ENCODE measurements at places on chromosomes 5 and 9.

GRCh38 chr9:132160802-132161742 lies 786 bp upstream of the NTNG2 start:
- DNase-seq: peak; percentile 60

DNA sequence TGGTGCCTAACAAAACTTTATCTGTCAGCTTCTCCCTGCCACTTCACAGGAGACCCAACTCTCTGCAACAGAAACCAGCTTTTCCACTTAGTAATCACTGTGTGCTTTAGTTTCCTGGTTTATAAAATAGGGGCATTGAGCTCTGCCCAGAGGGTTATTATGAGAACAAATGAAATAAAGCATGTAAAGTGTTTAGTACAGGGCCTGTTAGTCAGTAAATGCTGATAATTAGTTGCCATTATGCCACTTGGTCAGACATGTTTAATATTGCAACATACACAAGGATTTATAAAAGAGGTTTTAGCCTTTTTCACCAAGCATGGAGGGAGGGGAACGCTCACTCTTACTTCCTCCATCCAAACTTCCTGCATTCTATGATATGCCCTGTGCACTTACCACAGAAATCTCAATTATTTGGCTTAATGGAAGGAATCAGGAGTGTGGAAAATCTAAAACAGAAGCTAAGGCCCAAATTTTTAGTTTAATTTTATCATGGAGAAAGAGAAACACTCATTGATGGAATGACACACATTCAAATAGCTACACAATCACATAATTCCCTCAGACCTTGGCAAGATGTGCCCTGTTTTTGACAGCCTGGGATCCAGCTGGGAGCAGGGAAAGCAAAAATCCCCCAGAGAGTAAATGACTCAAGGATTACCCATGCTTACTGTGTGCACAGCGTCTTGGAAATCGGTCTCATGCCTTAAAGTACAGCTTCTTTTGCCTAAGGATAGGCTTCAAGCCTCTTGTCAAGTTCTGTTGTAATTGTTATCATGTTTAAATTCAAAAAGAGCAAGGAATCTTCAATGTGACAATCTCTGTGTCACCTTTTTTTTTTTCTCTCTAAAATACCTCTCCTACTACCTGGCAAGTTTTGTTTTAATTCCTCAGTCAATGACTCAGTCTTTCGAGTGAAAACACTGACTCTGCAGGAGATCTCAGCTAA lies 34.0 kb downstream of the ZNF474 start:
- DNase-seq: peak; percentile 99

DNA sequence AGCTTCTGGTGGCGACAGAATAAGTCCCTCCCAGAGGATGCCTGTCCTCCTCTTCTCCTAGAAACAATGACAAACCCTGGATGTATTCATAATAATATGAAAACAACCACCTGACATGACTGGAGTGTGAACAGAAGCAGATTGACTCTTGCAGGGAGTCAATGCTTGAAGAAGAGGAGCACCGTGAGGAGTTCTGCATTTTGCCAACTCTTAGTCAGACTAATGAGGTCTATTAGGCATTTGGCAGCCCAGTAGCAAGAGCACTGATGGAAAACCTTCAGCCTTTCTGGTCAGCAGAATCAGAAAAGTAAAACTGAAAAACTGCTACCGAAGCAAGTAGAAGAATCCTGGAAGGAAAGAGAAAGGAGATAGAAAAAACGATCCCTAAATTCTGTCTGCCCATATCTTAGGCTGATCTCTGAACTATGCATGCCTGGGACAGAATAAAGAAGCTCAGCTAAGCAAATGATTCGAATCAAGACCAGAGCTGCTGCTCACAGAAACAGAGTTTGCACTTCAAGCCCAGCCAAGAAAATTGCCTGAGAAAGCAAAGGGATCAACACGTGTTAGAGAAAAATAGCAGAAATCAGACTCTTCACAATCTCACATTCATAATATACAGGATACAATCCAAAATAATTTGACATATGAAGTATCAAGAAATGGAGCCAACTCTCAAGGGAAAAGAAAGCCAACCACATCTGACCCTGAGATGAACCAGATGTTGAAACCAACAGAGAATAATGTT lies 69.5 kb upstream of the OSMR start:
- peak; percentile 14 for DNase-seq

GRCh38 chr5:162360373-162360931 lies 292.9 kb downstream of the GABRG2 start:
- no peak for DNase-seq

- DNase-seq: no peak
Observed at GRCh38 chr9:37218800-37219425, 98.5 kb downstream of the ZCCHC7 start.

GRCh38 chr5:123359454-123360200 lies 63.6 kb downstream of the CEP120 start:
- peak; percentile 23 for DNase-seq

GRCh38 chr9:38372762-38373619 lies 19.5 kb upstream of the ALDH1B1 start:
- DNase-seq: no peak

DNA sequence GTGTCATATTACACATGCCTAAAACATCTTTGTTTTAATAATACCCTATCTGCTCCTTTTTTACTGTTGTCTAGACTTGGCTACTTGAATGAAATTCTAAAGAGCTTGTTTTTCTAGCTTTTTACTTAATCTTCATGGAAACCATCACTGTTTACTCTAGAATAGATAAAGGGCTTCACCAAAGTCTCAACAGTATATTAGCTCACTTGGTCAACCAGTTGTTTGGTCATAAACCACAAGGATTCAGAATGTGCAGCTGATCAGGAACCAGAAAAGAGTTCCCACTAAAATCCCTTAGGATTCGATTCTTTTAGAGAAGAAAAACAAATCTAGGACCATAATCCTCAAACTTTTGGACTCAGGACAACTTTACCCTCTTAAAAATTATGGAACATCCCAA lies 38.0 kb downstream of the CDO1 start:
- no peak for DNase-seq

DNA sequence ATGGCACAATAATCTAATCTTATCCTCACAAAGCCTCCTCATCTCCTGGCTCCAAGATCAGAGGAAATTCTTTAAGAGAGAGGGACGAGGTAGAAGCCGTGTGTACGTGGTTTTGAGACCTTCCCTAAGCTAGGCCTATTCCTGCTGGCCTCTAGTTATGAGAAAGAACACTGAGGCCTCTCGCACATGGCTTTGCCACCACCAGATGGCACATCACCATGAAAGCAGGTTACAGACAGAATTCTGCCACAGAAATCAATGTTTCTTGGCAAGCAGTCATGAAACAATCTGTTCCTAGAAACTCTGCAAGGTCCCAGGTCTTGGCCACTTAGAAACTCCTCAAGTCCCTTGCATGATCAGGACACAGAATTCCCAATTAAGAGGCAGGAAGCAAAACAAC lies 268.2 kb upstream of the TAS2R1 start:
- DNase-seq: peak; percentile 59

DNA sequence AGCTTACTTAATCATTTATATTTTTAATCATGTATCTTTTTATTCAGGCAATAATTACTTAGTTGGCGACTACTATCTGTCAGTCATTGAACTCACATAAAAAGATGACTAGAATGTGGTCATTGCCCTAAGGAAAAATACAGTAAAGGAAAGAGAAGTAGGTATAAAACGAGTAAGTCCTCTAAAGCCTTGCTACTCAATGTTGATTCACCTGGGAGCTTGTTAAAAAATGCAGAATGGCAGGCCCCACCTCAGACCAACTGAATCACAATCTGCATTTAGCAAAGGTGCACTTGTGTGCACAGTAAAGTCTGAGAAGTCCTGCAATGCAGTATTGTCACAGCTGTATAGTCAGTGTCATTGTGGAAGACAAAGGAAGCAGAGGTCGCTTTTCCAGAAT lies 592.4 kb downstream of the CSNK1G3 start:
- DNase-seq: no peak

DNA sequence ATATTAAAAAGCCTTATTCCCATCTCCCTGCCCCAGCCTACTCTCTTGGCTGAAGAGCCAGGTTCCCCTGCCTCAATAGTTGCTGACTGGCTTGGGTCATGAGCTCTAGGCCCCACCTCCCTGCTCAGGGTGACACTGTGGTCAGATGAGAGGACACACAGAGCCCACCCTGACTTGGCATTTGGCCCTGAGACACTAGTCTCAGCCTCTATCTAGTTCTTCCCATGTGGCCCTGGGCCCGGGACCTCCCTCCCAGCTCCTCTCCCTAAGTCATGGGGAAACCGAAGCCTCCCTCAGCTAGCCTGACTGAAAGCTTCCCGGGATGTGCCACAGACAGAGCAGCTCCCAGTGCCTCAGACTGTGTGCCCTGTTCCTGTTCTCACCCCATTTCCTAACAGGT lies 5.8 kb upstream of the MYOZ3 start:
- no peak for DNase-seq

GRCh38 chr5:52999344-52999949 lies 10.3 kb downstream of the ITGA2 start:
- DNase-seq: no peak

DNA sequence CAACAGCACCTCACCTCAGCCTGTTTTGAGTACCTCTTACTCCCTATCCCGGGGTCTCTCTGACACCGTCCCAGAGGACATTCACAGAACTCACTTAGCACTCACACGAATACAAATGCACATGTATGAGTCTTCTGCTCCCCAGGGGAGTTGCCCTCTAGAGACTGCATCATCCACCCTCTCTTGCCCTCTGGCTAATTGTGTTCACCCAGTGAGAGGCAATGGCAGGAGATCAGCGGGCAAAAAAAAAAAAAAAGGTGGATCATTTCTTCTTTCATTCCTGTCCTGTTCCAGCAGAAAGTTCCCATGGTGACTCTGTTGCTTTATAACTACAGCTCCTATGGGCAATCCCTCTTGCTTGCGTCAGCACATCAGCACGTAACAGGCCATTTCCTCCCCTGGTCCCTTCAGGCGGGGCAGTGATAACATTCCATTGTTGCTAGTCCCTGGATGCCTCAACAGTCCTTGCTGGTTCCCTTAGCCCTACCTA lies 23.5 kb upstream of the SNX2 start:
- DNase-seq: peak; percentile 58

- DNase-seq: peak; percentile 13
Observed at GRCh38 chr5:6328173-6328572, 50.2 kb downstream of the MED10 start.

DNA sequence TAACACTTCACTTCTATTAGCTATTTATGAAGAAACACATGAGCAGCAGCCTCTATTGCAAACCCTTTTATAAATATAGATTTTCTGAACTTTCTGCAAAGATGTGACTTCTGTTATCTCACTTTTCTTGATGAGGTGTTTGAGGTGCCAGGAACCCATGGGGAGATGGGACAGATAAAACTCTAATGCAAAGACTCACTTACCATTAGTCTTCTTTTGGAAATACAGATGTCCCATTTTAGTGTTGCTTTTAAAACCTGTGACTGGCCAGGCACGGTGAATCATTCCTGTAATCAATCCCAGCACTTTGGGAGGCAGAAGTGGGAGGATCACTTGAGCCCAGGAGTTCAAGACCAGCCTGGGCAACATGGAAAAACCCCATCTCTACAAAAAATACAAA lies 171.3 kb upstream of the GAS1 start:
- no peak for DNase-seq

DNA sequence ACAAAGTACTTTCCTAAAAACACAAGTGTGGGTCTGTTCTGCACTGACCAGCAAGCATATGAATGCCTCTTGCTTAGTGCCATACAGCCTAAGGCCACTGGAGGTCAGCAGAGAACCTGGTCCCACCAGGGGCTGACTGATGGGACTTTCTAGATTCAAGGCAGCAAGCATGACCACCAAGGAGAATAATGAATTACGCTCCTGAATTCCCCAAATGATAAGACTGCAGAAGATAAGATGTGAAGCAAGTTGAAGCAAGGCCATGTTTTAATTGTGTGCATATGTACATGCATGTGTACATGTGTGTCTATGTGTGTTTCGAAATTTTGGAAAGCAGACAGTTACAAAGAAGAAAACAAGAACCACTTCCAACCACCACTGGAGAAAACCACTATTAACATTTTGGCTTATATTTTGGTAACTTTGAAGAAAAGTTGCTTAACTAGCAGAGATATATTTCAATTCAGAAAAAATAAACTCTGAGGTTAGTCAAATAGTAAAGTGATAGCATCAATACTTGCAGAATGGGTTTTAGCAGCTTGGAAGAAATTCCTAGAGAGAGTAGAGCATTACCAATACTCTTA lies 70.5 kb downstream of the ERP44 start:
- peak; percentile 71 for DNase-seq

DNA sequence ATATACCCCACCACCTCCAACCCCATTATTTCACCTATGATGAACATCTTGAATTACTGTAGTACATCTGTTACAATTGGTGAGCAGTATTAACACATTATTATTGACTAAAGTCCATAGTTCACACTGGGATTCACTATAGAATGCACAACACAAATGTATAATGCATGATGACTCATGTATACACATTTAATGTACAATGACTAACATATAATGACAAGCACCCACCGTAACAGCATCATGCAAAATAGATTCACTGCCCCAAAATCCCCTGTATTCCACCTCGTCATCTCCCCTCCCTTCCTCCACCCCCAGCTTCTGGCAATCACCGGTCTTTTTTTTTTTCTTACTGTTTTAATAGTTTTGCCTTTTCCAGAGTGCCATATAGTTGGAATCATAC lies 47.1 kb upstream of the NEK6 start:
- no peak for DNase-seq

DNA sequence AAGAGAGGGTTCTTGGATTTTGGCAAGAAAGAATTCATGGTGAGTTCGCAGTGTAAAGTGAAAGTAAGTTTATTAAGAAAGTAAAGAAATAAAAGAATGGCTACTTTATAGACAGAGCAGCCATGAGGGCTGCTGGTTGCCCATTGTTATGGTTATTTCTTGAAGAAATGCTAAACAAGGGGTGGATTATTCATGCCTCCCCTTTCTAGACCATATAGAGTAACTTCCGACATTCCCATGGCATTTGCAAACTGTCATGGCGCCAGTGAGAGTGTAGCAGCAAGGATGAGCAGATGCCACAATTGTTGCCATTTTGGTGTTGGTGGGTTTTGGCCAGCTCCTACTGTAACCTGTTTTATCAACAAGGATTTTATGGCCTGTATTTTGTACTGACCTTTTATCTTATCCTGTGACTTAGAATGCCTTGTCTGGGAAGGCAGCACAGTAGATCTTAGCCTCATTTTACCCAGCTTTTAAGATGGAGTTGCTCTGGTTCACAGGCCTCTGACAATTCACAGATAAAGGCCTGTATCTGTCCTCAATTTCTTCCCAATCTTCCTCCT lies 1026.1 kb upstream of the DMAC1 start:
- DNase-seq: no peak

DNA sequence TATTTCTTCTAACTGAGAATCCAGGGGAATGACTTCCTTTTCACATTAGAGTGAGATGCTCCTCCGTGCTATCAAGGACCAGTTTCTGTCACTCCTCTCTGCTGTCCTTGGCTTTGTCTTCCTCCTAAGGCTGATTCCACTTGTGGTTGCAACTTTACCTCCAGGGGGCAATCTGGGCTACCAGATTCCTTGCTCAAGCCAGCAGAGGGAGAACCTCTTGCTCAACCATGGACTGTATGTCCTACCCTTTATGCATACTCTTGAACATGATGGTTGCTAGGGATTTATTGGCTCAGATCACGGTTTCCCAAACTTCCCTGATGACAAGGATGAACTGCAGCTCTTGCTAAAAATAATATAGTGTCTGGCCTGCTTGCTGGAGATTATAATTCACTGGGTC lies 24.0 kb downstream of the NNT start:
- DNase-seq: peak; percentile 70

GRCh38 chr9:15018096-15018637 lies 107.9 kb upstream of the FREM1 start:
- DNase-seq: no peak

GRCh38 chr5:107969847-107970246 lies 299.1 kb upstream of the EFNA5 start:
- peak; percentile 46 for DNase-seq

- no peak for DNase-seq
Observed at GRCh38 chr9:106017198-106017740, 322.9 kb downstream of the TMEM38B start.
